Osteoblast (primary cell): ENCODE measurements at places on chromosomes 3 and 15. TPM values are rescaled to one million over a fixed set of nuclear protein-coding genes. Genes with fewer than 3 reads are reported as not detected.

Gene SNAPC5
- 14.5 and 18.0 TPM in 2 replicates for total RNA-seq

Gene NOX5
- 0.29 and 0.36 TPM in 2 replicates for total RNA-seq

Gene SPTSSB
- not detected in 2 replicates for total RNA-seq

Gene CX3CR1
- under 0.01 TPM in 2 replicates for total RNA-seq

Gene PLA2G4E
- not detected in 2 replicates for total RNA-seq

Gene NPAP1
- not detected in 2 replicates for total RNA-seq

Gene SLC9C1
- not detected in 2 replicates for total RNA-seq

Gene DNAH1
- total RNA-seq = 8.0 and 8.7 TPM in 2 replicates

Gene FEZF2
- total RNA-seq = not detected in 2 replicates

Gene STAB1
- total RNA-seq = 0.59 and 1.1 TPM in 2 replicates

Gene GRK7
- total RNA-seq = not detected in 2 replicates

Gene SENP2
- 24.6 and 27.7 TPM in 2 replicates for total RNA-seq

Gene CCDC39
- total RNA-seq = not detected in 2 replicates

Gene ACVR2B
- total RNA-seq = 2.9 and 3.6 TPM in 2 replicates

Gene SNTN
- total RNA-seq = not detected in 2 replicates

Gene CYP11A1
- 1.4 and 2.1 TPM in 2 replicates for total RNA-seq

Gene SPTBN5
- total RNA-seq = under 0.01 and 0.36 TPM in 2 replicates

Gene MYL3
- total RNA-seq = not detected in 2 replicates

Gene PLCH1
- total RNA-seq = under 0.01 and 0.36 TPM in 2 replicates

Gene CCR9
- not detected in 2 replicates for total RNA-seq

Gene ITIH3
- total RNA-seq = under 0.01 TPM in 1 of 2 replicates, not detected in the other
